ENCODE measurements at places on chromosomes 6 and 20.

GRCh38 chr6:55827818-55828522, 47.4 kb downstream of the BMP5 start:
- no peak for DNase-seq

DNA sequence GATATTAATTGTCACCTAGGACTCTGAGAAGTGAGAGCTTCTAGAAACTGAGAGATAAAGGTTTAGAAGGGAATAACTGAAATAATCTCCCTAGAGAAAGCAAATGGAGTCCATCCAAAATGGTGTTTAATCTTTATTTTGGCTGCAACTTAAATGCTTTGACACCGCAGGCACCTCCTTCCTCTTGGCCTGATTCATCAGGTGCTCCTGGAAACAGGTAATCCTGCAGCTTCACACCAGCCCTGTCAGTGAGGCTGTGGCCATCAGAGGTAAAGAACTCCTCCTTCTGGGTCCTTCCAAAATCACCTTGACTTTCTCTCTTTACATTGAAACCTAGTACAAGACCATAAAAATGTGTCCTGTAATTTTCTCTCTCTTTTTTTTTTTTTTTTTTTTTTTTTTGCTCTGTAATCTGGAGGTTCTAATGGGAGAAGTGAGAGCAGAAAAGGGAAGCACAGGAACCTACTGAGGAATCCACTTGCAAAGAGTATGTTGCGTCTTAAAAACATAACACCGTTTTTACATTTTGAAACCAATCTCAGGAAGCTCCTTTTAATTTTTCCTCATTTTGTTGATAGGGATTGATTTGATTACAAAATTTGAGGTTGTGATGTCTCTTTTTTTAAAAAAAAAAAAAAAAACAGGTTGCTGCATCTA, 124.2 kb downstream of the LRRC1 start:
- no peak for DNase-seq

GRCh38 chr6:33751771-33752645, 5.3 kb upstream of the IP6K3 start:
- no peak for DNase-seq

GRCh38 chr6:9307786-9308185, 872.4 kb upstream of the SLC35B3 start:
- no peak for DNase-seq

GRCh38 chr6:166271376-166271765, 36.8 kb downstream of the PRR18 start:
- DNase-seq: no peak

DNA sequence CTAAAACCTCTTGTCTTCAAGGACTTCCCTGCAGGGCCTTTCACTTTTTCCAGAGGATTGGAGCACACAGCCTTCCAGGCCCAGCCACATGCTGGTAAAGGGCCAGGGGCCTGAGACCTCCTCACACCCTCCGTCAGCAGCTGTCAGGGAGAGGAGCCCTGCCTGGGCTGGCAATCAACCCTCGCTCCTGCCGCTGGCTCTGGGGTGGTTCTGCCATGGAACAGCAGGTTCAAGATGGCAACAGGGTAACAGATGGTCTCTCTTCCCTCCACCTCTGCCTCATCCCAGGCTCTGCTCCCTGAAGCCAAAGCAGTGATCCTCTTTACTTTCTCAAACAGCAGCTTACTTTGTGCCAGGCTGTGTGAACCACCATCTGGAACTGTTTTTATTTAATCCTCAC, 23.8 kb downstream of the PCNA start:
- no peak for DNase-seq

- DNase-seq: peak; percentile 6
These were observed 615 bp upstream of the UBE2J1 start for GRCh38 chr6:89353118-89353556.

DNA sequence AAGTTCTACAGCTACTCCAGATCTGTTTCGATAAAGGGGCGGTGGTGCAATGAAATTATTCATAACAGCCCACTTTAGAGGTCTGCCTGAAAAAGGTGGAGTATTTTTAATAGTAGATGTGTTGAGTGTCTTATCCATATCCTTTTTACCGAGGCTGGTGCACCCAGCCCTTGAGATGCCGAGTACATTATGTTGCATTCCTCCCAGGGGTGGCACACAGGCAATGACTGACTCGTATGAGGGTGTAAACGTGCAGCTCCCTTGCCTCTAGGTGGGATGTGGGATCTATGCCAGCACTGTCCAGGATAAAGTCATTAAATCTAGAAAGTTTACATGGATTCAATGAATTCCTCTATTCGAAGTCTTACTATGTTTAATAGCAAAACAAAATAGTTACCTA, 355.6 kb downstream of the PLCB1 start:
- no peak for DNase-seq

- DNase-seq: no peak
These were observed 114.5 kb downstream of the RNGTT start for GRCh38 chr6:88848870-88849269.

- DNase-seq: no peak
These were observed 102.8 kb downstream of the NRSN1 start for GRCh38 chr6:24228681-24229255.

- no peak for DNase-seq
These were observed 22.7 kb downstream of the SLC12A5 start for GRCh38 chr20:46051556-46052308.

GRCh38 chr6:119540417-119540816, 190.9 kb upstream of the MAN1A1 start:
- DNase-seq: no peak

DNA sequence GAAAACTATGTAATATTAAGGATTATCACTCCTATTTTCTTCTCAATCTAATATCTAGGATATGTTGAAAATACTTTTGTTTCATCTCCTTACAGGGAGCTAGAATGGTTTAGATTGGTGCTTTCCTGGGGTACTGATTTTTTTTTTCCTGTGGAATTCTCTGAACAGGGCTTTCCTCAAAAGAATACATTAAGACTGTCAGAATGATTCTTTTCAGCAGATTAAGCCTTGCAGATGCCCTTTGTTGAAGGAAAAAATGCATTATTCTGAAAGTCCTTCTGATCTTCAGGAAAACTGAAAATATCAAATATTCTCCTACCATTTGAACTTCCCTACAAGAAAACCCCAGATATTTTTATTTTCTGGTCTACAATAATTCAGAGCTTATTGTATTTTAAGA, 178.9 kb downstream of the SOX4 start:
- no peak for DNase-seq

DNA sequence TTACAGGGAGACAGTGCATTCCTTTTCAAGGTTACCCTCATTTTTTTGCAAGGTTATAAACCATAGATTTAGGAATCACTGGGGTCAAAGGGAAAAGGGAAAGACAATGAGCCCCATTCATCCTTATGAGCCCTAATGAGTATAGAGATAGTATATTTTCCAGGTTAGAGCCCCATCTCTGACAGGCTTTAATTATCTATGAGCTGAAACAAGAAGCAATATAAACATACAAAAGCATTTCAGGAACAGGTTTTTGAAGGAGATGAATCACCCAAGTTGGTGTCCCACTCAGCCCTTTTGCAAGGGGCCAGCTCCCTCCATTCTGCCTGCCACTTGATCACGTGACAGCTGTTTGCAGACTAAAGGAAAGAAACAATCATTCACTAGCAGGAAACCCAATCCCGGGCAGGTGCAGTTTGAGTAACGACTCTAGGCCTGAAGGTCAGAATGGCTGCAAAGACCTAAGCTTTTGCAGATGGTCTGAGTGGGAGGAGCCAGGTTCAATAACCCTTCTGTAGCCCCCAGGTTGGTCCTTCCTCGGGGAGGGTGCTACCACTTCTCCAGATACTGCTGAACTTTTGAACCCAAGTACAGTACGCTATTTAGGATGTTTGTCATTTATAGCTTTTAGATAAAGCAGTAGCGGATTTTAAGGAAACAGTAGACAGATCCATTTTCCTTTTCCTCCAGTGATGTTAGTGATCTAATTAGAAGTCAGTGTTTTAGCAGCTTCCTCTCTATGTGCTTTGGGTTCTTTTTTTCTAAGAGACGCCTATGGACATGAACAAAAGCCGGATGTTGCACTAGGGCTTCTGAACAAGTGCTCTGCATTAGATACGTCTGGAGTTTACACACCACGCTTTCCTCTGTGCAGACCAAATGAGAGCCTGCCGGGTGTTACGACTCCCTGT, 253.2 kb downstream of the SOX4 start:
- DNase-seq: no peak

DNA sequence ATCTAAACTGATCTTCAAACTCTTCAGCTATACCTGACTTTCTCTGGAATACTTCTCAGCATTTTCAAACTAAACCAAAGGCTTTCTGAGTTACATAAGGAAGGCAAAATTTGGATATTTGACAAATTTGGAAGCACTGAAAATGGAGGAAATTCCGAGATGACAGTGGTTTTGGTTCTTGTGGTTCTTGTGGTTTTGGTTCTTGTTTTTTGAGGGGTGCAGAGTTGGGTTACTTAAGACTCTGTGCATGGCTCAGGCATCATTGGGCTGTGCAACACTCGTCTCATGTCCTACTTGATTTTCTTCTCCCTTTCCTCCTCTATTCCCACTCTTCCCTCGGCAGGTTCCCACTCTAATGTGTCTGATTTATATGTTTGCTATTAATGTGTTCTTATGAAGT, 78.0 kb downstream of the SLC22A3 start:
- DNase-seq: no peak

DNA sequence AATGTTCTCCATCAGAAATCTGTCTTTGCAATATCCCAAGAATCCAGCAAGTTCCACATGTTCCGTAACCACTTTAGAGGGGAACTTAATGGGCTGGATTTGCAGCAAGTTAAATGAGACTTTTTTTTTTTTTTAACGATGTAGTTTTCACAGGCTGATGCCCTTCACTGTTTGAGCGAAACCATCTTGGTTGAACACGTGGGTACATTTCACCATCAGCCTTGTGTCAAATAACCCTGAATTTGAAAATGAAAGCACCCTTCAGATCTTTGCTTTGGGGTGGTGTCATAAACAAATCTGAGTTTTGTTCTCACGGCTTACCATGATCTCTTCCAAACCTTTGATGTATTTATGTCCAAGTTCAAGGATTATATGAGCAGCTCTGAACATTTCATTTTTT, 73.7 kb upstream of the EXOC2 start:
- DNase-seq: no peak

GRCh38 chr6:100404051-100404450, 60.7 kb downstream of the SIM1 start:
- DNase-seq: no peak

GRCh38 chr6:128966934-128967333, 84.0 kb downstream of the LAMA2 start:
- DNase-seq: no peak

DNA sequence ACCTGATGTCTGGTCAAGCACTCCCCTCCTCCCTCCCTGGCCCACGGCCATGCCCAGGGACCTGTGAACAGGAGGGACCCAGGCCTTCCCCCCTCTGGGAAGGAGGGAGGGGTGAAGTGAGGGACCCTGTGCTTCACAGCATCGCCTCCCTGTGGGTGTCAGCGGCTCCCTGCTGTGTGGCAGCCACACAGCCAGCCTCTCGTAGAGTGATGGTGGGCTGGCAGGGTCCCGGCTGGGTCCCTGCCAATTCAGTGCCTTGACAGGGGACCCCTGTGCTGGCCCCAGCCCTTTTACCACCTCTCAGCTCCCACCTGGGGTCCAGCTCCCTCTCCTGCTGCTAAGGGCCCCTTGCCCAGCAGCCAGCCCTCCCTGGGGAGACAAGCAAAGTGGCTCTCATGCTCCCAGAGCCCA, 31.3 kb upstream of the GRM4 start:
- no peak for DNase-seq

GRCh38 chr6:159053781-159054398, 9.1 kb upstream of the TAGAP start:
- peak; percentile 50 for DNase-seq

DNA sequence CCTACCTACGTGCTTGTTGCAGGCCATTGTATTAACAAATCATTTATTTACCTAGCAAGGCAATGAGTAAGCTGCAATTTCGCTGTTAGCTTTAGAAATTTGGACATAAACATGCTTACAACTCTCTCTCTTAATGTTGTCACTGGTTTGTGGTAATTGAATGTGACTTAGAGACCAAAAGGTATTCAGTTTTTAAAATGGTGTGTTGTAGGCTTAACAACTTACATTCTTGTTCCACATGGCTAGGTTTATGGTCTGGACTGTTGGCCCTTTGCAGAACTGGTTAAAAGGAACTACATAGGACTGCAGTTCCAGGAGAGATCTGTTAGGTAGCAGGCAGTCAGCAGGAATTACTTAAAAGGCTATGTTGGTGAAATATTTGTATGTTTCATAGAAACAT, 10.3 kb upstream of the CTAGE9 start:
- DNase-seq: no peak

GRCh38 chr20:11820838-11821237, 96.9 kb upstream of the BTBD3 start:
- DNase-seq: no peak

GRCh38 chr6:147559006-147559405, 50.5 kb downstream of the SAMD5 start:
- DNase-seq: no peak

All from CD4-positive, alpha-beta T cell treated with Interleukin-4 for 4 hours (primary cell).